ENCODE measurements at places on chromosomes 7 and 10. TPM values are rescaled to one million over a fixed set of nuclear protein-coding genes. Genes with fewer than 3 reads are reported as not detected.

Gene GJD4
- total RNA-seq: not detected

Gene TLX1
- total RNA-seq: not detected

Gene CASP7
- 18.9 TPM for total RNA-seq

Gene PKD2L1
- total RNA-seq: not detected

Gene RAB19
- 1.1 TPM for total RNA-seq

Gene FAM13C
- 3.1 TPM for total RNA-seq

Gene ZP3
- 1.7 TPM for total RNA-seq

Gene CHAT
- total RNA-seq: not detected

GRCh38 chr7:139752604-139753003, 25.2 kb downstream of the HIPK2 start:
- peaks cover 6% of the 10 kb centered on the region for H3K4me1 ChIP-seq
- H3K36me3 ChIP-seq: no peaks in the 10 kb centered on the region
- no peak overlapping the region for H3K4me3 ChIP-seq
- DNase-seq: no peak
- no peaks in the 10 kb centered on the region for H3K27me3 ChIP-seq

DNA sequence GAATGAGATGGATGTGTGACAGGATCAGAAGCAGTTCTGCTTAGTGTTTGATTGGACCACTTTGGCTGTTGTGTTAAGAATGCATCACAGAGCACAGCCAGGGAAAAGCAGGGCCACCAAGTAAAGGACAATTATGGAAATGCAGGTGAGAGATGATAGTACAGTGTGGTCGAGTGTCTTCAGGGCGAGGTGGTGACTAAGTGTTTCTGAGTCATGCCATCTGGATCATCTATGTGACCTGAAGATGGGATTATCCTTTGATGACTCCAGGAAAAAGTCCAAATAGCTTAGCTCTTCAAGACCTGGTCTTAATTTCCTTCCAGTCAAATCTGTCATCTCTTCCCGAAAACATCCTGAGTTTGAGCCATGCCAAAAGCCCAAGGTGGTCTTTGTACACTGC, 523.2 kb upstream of the IGFBP3 start:
- no peak overlapping the region for H3K4me3 ChIP-seq
- H3K36me3 ChIP-seq: no peaks in the 10 kb centered on the region
- no peak for DNase-seq
- H3K27ac ChIP-seq: no peak overlapping the region

DNA sequence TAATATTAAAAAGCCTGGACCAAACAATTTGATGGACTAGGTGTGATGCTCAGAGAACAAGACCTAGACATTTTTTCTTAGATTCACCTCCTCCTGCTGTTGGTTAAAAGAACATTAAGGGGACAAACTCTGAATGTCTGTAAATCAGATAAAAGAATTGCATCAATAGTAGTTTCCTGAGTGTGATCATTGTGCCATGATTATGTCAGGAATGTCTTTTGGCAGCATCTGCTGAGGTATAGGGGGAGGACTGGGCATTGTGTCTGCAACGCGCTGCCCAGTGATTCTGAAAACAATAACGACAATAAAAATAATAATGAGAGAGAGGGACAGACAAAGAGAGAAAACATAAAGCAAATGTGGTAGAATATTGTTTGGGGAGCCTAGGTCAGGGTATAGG, 6.9 kb downstream of the C7orf57 start:
- no peak for DNase-seq
- no peaks in the 10 kb centered on the region for H3K36me3 ChIP-seq
- H3K4me1 ChIP-seq: no peaks in the 10 kb centered on the region
- no peak overlapping the region for H3K4me3 ChIP-seq
- no peak overlapping the region for H3K27ac ChIP-seq
- peaks cover 10% of the 10 kb centered on the region for H3K27me3 ChIP-seq

DNA sequence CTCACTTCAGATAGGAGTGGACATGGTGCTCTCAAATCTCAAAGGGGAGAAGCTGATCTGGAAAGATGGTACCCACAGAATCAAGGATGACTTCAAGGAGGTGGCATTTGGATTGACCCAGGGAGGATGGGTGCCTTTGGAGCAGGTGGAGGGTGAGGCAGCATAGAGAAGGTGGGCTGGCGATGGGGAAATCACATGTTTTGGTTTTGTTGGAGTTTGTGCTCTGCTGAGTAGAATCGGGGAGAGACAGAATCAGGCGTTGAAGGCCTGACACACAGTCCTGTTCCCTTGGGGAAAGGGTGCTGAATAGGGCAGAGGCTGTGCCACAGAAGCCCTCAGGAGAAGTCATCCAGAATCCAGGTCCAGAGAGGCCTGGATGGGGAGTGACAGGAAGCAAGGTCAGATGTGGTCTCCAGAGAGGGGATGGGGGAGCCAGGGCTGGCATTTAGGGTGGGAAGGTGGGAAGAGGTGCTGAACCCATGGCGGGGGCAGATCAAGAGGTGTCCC, 291.1 kb downstream of the GLRX3 start:
- no peak overlapping the region for H3K4me3 ChIP-seq
- no peaks in the 10 kb centered on the region for H3K27me3 ChIP-seq
- DNase-seq: no peak
- H3K4me1 ChIP-seq: no peaks in the 10 kb centered on the region
- H3K27ac ChIP-seq: no peak overlapping the region
- H3K36me3 ChIP-seq: no peaks in the 10 kb centered on the region

DNA sequence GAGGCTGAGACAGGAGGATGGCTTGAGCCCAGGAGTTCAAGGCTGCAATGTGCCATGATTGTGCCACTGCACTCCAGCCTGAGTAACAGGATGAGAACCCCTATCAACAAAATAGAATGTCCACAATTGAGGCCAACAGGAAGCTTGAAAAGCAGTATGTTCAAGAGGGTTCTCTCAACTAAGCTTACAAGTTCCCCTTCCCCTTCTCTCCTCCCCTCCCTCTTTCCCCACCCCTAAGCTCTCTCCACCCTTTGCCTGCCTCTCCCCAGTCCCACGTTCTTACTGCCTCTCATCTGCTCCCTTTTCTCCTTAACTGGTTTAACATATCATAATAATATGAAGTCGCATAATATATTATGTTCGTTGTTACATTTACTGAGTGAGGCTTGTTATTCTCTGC, 35.4 kb downstream of the KIAA1549 start:
- peaks cover 9% of the 10 kb centered on the region for H3K4me1 ChIP-seq
- H3K27ac ChIP-seq: no peak overlapping the region
- H3K36me3 ChIP-seq: no peaks in the 10 kb centered on the region

- no peak overlapping the region for H3K4me3 ChIP-seq
- DNase-seq: no peak
- H3K4me1 ChIP-seq: no peaks in the 10 kb centered on the region
- H3K27me3 ChIP-seq: no peaks in the 10 kb centered on the region
- no peaks in the 10 kb centered on the region for H3K36me3 ChIP-seq
Observed at GRCh38 chr10:115826396-115826795, 446.6 kb downstream of the GFRA1 start.

- H3K27ac ChIP-seq: no peak overlapping the region
- no peak overlapping the region for H3K4me3 ChIP-seq
- H3K36me3 ChIP-seq: no peaks in the 10 kb centered on the region
Observed at GRCh38 chr7:143979998-143980397, 20.1 kb upstream of the OR6B1 start.

DNA sequence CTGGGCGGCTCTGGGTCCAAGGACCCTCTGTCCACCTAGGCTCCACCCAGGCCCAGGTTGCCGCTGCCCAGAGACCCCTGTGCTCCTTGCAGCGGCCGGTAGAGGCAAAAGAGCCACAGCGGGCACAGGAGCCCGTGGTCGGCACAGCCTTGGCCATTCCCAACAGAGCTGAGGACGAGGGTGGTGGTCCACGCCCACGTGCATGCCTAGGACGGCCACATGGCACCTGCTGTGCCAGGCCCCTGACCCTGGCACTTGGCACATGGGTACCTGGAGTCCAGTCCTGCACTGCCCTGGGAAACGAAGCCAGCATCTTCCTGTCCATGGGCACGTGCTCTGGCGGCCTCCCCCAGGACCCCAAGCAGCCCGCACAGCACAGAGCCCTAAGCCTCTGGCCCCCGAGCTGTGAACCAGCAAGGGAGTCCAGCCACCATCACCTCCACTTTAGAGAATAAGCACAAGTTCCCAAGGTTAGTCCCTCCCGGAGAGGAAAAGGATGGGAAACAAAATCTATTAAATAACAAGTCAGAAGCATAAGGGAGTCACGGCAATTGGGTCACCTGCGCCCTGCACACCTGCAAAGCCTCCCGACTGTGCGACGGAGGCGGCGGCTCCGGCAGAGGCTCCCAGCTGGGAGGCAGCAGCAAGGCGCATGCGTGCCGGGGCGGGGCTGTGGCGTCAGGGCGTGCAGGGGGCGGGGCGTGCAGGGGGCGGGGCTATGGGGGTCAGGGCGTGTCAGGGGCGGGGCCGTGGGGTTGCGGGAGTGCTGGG, 59.1 kb downstream of the STK32C start:
- H3K27me3 ChIP-seq: peaks cover 7% of the 10 kb centered on the region
- peak overlapping the region; percentile 52 for H3K4me3 ChIP-seq
- peak; percentile 80 for DNase-seq
- peaks cover 22% of the 10 kb centered on the region for H3K4me1 ChIP-seq
- no peak overlapping the region for H3K27ac ChIP-seq
- no peaks in the 10 kb centered on the region for H3K36me3 ChIP-seq

- peaks cover 20% of the 10 kb centered on the region for H3K4me1 ChIP-seq
- no peaks in the 10 kb centered on the region for H3K27me3 ChIP-seq
- H3K4me3 ChIP-seq: no peak overlapping the region
- no peaks in the 10 kb centered on the region for H3K36me3 ChIP-seq
- H3K27ac ChIP-seq: peak overlapping the region; percentile 73
Observed at GRCh38 chr7:140542228-140542603, 62.9 kb upstream of the MKRN1 start.

DNA sequence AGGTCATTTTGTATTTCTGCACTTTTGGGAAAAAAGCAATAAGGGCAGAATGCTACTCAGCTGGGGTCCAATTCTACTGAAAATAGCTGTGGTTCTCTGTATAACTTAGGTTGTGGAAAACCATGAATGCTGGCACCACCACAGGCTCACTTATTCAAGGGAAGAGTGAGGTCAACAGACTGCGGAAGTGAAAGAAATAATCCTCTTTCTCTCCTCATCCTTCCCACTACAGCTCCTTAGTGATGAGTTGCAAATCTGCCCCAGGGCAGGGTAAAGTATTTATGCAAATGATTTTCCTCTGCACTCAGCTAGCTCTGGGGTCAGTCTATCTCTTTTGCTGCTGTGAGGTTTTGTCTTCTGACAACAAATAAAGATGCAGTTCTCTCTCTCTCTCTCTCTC, 74.1 kb upstream of the PTPRZ1 start:
- peak; percentile 82 for DNase-seq
- no peaks in the 10 kb centered on the region for H3K36me3 ChIP-seq
- peak overlapping the region; percentile 97 for H3K27ac ChIP-seq
- H3K27me3 ChIP-seq: no peaks in the 10 kb centered on the region

DNA sequence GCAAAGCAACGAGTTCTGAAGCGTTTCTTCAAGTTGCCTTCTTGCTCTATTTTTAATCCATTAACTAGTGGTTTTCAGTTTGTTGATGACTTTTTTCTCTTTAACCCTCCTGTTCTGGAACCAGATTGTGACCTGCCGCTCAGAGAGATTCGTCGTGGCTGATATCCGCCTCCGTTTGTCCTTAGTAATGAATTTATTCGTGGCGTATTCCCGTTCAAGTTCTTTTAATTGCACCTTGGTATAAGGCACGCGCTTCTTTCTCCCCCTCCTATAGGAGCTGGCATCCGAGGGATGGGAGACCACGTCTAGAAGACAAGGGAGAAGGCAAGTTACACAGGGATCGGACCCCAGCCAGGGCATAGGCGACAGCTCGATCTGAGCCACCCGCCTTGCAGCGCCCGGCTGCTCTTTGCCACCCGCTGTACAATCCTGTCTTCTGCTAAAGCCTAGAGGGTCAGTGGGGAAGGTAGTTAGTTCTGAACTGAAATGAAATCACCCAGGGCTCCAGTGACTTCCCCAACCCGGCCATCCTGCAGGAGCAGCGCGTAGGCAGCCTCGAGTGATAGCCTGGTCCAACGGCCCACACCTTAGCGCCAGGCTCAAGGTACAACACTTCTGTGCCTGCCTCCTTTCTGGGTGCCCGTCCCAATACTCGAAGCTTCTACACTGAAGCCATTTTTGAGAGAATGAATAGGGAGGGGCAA, 1.6 kb downstream of the HOXA13 start:
- no peak overlapping the region for H3K4me3 ChIP-seq
- H3K27me3 ChIP-seq: peaks cover 100% of the 10 kb centered on the region
- no peaks in the 10 kb centered on the region for H3K4me1 ChIP-seq
- no peaks in the 10 kb centered on the region for H3K36me3 ChIP-seq
- H3K27ac ChIP-seq: no peak overlapping the region

GRCh38 chr7:142670511-142670910, 78.8 kb upstream of the PRSS1 start:
- H3K4me1 ChIP-seq: no peaks in the 10 kb centered on the region
- no peak for DNase-seq
- no peak overlapping the region for H3K27ac ChIP-seq
- H3K27me3 ChIP-seq: no peaks in the 10 kb centered on the region
- H3K36me3 ChIP-seq: no peaks in the 10 kb centered on the region
- H3K4me3 ChIP-seq: no peak overlapping the region

DNA sequence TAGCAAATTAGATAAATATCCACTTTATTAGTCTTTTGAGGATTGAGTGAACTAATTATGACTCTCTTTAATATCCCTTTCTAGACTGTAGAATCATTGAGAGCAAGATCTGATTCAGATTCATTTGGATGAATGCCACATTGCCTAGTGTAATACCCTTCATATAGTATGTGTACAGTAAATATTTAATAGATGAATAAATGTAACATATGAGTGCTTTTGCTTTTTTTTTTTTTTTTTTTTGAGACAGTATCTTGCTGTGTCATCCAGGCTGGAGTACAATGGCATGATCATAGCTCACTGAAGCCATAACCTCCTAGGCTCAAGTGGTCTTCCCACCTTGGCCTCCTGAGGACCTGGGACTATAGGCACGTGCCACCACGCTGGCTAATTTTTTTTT, 14.8 kb downstream of the SAMD8 start:
- H3K4me3 ChIP-seq: no peak overlapping the region
- no peak overlapping the region for H3K27ac ChIP-seq
- no peak for DNase-seq
- no peaks in the 10 kb centered on the region for H3K36me3 ChIP-seq

DNA sequence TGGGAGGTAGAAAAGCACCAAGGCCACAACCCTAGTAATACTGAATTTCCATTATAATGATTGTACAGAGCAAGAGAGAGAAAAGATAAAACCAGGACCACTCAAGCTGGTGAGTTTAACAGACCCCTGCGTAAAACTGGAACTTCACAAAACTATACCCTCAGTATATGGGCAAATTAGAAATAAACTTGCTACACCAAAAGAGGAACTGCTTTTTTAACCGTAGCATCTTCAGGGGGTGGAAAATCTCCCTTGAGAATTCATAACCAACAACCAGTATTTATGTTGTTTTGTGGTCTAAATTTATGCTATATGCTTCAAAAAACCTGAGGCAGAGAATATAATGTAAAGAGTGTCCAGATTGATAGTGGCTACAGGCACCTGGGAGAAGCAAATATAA, 171.2 kb downstream of the SGMS1 start:
- no peaks in the 10 kb centered on the region for H3K27me3 ChIP-seq
- H3K4me1 ChIP-seq: peaks cover 8% of the 10 kb centered on the region
- no peak overlapping the region for H3K27ac ChIP-seq
- no peak overlapping the region for H3K4me3 ChIP-seq
- no peak for DNase-seq
- H3K36me3 ChIP-seq: no peaks in the 10 kb centered on the region
